BJ (cell line): ENCODE measurements at places on chromosomes 6 and 20. TPM values are rescaled to one million over a fixed set of nuclear protein-coding genes. Genes with fewer than 3 reads are reported as not detected.

- DNase-seq: no peak
Observed at GRCh38 chr20:63955281-63955826, 862 bp downstream of the UCKL1 start.

- no peak for DNase-seq
Observed at GRCh38 chr6:83198486-83199172, 5.5 kb downstream of the RWDD2A start.

DNA sequence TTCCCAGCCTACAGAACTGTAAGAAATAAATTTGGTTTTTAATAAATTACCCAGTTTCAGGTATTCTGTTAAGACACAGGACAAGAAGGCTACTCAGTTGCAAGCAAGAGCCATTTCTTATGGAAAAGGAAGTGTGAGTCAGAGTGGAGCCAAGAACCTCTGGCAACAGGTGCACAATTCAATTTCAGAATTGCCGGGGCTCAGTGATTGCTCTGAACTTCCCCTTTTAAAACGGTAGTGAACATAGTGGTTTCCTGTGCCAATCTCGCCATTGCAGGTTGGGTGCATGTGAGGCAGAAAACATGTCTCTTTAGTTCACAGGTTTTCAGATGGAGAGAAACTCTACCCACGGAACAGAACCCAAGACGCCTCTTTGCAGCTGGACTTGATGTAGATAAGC lies 16.4 kb downstream of the PIGT start:
- no peak for DNase-seq

DNA sequence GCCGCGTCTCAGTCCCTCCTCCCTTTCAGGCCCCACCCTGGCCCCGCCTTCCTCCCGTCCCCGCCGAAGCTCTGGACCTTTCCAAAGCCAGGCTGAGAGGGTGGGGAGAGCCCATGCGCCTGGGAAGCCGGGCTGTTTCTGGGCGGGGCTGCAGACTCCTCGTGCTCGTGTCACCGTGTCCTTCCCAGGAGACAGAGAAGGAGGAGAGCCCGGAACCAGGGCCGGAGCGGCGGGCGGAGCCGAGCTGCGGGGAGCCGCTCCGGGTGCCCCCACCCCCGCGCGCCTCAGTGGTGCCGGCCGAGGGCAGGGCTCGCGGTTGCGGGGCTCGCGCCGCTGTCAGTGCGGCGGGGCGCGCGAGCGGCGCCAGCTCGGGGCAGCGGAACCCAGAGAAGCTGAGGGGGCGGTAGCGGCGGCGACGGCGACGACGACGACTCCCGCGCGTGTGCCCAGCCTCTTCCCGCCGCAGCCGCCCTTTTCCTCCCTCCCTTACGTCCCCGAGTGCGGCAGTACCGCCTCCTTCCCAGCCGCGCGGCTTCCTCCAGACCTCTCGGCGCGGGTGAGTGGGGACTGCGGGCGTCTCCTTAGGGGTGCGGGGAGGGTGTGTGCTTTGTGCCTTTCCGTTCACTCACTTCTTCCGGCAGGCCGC lies at the start of gene RALY:
TSS of gene RALY (plus strand) at position 336 of the 646 bp plus-strand sequence. CDS start 78,164 bp downstream, outside the sequence.
- DNase-seq: no peak

DNA sequence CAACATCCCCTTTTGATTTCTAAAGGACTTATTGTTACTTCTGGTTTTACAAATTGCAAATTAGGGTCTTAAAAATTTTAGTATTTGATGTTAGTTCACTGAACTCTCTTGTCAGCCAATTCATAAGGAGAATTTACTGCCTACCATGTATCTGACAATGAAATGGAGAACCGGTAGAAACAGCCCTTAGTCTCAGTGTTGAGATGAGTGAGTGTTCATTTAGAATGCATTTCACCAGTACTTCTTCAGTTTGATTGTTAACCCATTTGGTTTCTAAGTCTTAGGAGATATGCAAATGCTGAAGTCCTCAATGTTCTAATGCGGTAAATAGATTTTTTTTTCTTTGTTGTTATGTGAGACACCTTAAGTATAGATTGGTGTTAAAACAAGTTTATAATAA lies 616.3 kb upstream of the FLRT3 start:
- DNase-seq: no peak

DNA sequence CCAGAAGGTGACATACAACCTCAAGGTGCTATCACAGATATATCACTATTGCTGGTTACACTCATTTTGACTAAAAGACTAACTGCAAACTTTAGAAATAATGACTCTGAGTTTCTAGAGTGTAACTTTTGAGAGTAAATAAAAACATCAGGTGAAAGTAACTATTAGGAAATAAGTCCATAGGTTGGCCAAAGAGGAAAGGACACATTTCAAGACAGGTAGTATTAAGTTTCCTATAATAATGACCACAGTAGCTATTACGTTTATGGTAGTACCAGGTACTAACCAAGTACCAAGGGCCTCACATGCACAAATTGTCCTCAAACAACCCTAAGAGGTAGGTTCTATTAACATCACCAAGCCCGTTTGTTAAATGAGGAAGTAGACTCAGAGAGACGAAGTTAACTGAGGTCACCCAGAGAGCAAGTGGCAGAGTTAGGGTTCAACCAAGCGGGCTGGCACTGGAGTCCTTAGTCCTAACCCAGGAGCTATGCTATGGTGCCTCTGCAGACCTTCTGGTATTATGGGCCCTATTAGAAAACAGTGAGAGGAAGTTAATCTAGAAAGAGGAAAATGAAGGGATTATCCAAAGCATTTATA lies 36.8 kb downstream of the HEBP2 start:
- DNase-seq: no peak

GRCh38 chr20:20002101-20002998 lies 14.8 kb upstream of the NAA20 start:
- DNase-seq: no peak

DNA sequence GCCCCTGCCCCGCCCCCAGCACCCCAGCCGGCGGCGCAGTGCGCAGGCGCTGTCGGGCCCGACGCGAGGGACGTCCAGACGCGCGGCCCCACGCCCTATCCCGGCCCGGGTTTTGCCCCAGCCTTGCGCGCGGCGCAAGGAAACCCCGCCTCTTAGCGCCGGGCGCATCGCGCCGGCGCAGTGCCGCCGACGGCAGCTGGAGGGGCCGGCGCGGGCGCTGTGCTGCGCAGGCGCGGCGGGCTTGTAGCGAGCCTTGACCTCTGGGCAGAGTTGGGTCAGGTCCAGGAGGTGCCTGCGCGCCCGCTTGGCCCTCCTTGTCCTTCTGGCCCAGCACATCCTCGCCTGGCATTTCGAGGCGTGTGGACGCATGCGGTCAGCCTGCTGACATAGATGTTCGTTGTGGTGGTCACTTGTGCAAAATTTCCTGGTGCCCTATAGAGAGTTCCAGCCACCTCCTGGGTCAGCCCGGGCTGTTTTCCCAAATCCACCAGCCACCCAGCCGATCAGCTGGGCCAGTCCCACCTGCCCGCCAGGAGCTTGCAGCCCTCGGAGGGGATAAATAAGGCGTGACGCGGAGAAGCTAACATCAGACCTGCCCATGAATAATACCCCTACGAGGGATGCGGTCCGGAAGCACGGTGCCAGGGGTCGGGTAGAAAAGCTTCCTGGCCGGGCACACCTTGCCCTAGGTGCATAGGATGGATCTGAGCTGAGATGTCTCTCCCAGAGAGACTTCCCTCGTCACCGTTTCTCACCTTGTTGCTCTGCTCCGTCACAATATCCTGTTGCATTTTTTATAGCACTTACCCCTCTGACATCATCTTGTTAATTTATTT lies 428 bp upstream of the PRELID3B start:
- no peak for DNase-seq

GRCh38 chr6:93581371-93581770 lies 162.0 kb upstream of the EPHA7 start:
- no peak for DNase-seq

DNA sequence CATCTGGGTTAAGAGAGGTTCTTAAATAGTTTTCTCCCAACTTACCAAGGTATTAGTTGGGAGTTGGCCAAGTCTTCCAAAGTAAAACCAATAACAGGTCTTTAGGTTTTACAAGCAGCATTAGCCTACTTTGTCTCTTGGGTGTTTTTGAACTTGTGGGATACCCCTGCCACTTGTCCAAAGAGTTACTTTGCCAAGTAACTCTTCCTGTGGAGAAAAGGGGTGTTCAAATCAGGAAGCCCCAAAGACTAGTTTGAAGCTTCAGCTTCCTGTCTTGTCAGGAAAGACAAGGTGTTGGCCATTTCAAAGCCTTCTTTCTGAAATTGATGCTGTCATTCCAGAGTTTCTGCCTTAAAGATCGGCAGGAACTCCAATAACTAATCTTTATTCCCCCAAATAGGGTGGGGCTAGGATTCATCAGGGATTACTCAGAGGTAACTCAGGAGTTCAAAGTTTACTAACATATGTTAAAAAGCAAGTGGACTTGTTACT lies 822 bp downstream of the RAB22A start:
- no peak for DNase-seq

DNA sequence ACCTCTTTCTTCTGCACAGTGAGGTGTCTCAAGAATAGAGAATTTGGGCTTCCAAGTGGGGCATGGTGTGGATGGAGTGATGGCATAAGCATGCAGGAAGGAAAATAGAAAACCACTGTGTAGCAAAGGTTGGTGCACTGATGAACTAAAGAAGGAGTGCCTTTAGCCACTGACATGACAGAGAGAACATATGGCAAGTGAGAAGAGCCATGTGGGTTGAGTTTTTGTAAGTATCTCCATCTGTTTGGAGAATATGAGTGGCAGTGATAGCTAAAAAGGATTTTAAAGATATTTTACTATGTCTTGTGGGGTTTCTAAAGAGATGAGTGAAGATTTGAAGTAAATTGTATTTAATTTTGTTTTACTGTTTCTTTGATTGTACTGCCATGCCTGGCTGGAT lies 160.5 kb upstream of the GRIK2 start:
- no peak for DNase-seq

GRCh38 chr6:155770856-155771255 lies 315.2 kb upstream of the NOX3 start:
- no peak for DNase-seq

GRCh38 chr20:2754424-2754823 lies 46.0 kb downstream of the CPXM1 start:
- no peak for DNase-seq

DNA sequence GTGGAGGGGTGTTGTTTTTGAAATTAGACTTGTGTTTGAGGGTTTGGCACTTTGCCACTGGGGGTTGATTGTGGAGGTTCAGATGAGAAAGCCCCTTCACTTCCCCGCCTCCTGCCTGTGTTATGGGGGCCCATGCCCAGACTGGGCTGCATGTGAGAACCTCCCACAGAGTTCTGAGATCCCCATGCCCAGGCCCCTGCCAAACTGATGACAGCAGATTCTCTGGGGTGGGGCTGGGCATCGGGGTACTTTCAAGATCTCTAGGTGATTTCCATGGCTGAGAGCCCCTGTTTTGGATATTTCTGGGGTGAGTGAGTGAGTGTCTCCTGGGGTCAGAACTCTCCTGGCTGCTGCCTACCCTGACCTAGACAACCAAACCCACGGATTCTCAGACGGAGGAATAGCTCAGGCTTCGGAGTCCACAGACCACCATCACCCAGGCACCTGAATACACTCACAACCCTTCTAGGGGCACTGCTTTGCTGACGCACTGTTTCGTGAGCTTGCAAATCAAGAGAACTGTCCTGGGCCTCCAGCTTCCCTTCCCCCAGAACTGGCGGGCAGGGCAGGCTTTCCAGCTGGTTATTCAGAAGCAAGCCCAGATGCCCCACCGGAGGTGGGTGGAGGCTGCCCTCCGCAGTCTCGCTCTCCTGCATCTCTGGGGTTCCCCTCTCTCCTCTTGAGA lies 6.3 kb downstream of the BCAS1 start:
- no peak for DNase-seq

GRCh38 chr20:17887331-17888030 lies 81.1 kb downstream of the SNX5 start:
- no peak for DNase-seq

- no peak for DNase-seq
Observed at GRCh38 chr6:122393351-122393896, 6.0 kb upstream of the HSF2 start.

GRCh38 chr20:44646023-44646640 lies 5.4 kb downstream of the ADA start:
- no peak for DNase-seq

GRCh38 chr6:118283766-118284165 lies 264.3 kb upstream of the PLN start:
- peak; percentile 6 for DNase-seq

- no peak for DNase-seq
Observed at GRCh38 chr6:52328303-52328662, 33.7 kb upstream of the PAQR8 start.

GRCh38 chr6:170307080-170307545 lies 555 bp downstream of the FAM120B start:
- no peak for DNase-seq

DNA sequence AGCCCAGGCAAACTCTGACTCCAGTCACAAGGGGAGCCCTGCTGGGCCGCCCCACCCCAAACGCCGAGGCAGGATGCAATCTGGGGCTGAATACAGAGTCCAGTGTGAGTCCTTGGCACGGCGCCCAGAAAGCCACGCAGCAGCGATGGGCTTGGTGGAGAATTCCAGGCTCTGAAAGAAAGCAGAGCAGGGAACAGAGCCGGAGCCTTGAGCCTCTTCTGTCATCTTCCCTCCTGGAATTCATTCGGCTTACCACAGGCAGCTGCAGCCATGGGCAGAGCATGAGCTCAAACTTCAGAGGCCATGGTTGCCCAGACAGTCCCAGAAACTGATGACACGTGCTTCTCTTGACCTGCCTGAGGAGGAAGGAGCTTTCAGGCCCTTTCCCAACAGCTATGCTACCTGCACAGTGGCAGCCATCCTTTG lies 441.1 kb upstream of the JARID2 start:
- peak; percentile 51 for DNase-seq

DNA sequence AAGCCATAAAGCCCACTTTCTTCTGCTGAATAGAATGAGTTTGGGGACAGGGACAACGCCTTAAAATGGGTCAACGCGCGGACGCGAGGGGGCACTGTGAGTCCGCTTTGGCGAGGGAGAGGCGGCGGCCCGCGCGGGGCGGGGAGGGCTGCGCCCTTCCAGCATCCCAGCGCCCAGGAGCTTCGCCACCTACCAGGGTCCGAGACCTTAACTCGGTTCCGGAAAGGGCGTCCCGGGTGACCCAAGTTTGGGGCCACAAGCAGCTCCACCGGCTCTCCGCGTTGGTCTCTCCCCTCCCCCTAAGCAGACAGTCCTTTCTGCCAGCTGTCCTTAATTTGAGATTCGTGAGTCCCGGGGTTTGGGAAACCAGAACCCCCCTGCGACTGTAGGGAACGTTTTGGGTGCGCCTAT lies 1.8 kb upstream of the SAMD5 start:
- DNase-seq: no peak

The CBFA2T2 gene
- polyA plus RNA-seq: 7.6 and 8.0 TPM in 2 replicates

The DDX43 gene
- polyA plus RNA-seq: 0.13 and 0.34 TPM in 2 replicates

The TSPO2 gene
- not detected in 2 replicates for polyA plus RNA-seq

The MICB gene
- 21.9 and 23.4 TPM in 2 replicates for polyA plus RNA-seq

The SPO11 gene
- not detected in 2 replicates for polyA plus RNA-seq

The METTL24 gene
- 0.13 and 0.31 TPM in 2 replicates for polyA plus RNA-seq

The PTGIS gene
- 28.8 and 39.0 TPM in 2 replicates for polyA plus RNA-seq

The PRL gene
- polyA plus RNA-seq: not detected in 2 replicates

The OVOL2 gene
- not detected in 2 replicates for polyA plus RNA-seq

The SRPK1 gene
- polyA plus RNA-seq: 12.6 and 26.0 TPM in 2 replicates

The VARS1 gene
- 10.9 and 33.9 TPM in 2 replicates for polyA plus RNA-seq

The PARD6B gene
- 0.11 and 0.27 TPM in 2 replicates for polyA plus RNA-seq

The TRAM2 gene
- polyA plus RNA-seq: 134 and 146 TPM in 2 replicates

The NHLRC1 gene
- 1.1 and 1.7 TPM in 2 replicates for polyA plus RNA-seq

The COL11A2 gene
- polyA plus RNA-seq: 0.55 and 0.91 TPM in 2 replicates
